Hematopoietic multipotent progenitor cell treated with erythropoietin and hydrocortisone succinate and interleukin-3 and kit ligand, for 15 days (in vitro differentiated cells): ENCODE measurements at places on chromosomes 4 and X.
A peak's percentile ranks its signal among the peaks of the same experiment; 100 is the strongest.

GRCh38 chrX:40174001-40174853 is 76.5 kb upstream of the BCOR start:
- no peak for DNase-seq

DNA sequence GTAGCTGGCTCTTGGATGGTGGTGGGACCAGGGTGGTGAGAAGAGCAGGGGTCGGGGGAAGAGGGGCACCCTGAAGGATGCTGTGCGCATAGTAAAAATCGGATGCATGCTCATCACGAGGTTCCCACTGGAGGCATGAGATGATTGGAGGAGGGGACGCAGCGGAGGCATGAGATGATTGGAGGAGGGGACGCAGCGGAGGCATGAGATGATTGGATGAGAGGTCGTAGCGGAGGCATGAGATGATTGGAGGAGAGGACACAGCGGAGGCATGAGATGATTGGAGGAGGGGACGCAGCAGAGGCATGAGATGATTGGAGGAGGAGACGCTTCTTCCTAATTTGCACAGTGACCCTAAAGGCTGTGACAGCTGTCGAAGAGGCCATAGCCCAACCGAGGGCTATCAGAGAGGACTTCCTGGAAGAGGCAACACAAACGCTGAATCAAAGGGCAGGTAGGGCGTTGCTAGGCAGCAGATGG is 106.7 kb downstream of the ADRA2C start:
- no peak for DNase-seq

GRCh38 chr4:145818011-145818410 is 120.6 kb downstream of the ZNF827 start:
- no peak for DNase-seq

DNA sequence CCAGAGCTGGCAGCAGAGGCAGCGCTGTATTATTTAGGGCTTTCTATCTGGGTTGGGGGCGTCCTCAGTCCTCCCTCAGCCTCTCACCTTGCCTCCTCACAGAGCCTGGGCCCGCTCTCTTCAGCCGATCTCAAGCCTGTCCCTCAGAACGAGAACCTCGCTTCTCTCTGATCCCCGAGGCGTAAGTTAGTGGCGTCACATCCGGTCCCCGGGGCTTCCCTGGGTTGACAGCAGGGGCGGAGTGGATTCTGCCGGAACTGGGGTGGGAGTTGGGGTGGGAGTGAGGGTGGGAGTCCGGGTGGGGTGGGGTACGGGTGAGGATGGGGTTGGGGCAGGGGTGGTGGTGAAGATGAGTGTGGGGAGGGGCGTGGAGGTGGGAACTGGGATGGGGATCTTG is at the start of gene MAGEA10:
Gene MAGEA10 (minus strand): TSS at position 190 of the 397 bp plus-strand sequence. CDS start 2,957 bp downstream, outside the sequence.
- DNase-seq = no peak

DNA sequence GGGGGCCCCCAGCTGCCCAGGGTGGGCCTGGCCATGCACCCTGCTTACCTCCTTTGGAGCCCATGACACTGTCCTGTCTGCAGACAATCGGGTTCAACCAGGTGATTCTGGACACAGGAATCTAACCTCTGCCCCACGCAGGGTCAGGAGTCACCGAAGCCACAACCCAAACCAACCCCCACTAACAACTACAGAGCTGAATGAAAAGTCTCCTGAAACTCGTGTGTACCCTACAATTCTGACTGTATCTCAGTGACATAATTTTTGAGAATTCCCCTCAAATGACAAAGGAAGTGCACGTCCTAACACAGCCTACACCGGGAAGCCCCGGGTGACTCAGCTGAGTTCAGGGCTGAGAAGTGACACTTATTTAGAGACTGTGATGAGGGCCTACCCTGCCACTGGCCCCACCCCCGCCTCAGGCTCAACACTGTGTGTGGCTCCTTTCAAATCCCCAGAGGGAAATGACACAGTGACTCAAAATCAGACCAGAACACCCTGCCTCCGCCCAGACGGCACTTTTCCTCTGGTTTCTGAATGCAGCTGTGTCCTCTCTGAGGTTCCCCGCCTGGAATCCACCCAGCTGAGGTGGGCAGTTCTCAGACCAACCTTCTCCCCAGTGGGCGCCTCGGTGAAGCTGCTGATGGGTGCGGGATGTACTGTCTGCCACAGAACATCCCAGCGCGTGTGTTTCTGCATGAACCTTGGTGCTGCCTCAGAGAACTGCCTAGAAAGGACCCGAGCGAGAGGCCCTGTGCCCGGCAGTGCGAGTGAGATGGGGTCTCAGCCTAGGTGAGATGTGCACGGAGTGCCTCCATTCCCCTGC is 9.9 kb downstream of the TNIP2 start:
- DNase-seq = no peak

- DNase-seq = no peak
Observed at GRCh38 chr4:150582146-150582872, at the start of gene MAB21L2. Gene MAB21L2, plus strand, starts transcription at chr4:150582151. Its CDS starts 879 bp downstream, at chr4:150583030.

- no peak for DNase-seq
Observed at GRCh38 chr4:6851431-6851830, 58.2 kb upstream of the TBC1D14 start.

GRCh38 chr4:102585329-102585728 is 84.2 kb downstream of the NFKB1 start:
- no peak for DNase-seq

DNA sequence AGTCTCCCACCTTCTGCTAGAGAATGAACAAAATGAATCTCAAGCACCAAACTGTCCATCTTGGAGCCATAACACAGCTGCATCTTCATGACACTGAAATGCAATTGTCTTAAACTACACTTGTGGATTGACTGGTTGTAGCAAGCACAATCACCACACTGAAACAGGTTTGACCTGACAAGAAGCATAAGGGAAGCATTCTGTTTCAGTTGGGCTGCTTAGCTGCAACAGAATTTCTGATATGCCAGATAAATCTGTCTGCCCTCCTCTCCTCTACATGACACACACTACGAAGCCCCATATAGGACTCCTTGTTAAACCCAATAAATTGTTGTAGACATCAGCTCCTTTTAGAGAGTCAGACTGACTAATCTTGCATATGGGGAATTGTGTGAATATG is 101.8 kb upstream of the NPY2R start:
- DNase-seq = no peak

DNA sequence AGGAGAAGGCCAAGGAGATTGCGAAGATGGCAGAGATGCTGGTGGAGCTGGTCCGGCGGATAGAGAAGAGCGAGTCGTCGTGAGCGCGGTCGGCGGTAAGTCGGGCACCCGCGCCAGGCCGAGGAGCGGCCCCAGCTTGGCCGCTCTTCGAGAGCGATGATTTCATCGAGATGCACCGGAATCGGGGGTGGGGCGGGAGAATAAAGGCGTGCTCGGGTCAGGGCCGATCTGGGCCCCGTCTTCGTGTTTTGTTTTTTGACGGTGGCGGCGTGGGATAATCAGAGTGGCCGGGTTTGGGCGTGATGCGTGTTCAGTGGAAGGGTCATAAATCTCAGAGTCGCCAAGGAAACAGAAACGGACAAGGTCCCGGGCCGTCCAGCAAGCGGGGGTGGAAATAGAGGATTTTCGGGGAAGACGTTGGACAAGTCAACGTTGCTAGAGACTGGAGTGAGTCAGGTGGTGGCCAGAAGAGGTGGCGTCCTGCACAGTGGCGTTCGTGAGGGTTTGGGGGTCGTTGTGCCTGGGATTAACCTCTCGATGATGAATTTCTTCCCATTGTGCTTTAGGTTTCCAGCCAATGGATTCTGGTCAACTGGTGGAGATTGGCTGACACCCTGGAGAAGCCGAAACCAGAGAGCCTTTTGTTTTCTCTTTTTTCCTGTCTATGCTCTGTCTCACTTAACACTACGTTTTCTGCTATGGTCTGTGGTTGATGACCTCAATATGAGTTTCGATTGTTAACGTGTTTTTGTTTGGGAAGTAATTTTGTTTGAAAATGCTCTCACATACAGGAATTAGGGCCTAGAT is 882 bp downstream of the MRFAP1 start:
- peak; percentile 47 for DNase-seq

GRCh38 chr4:6562931-6563901 is 11.8 kb upstream of the MAN2B2 start:
- DNase-seq = no peak

GRCh38 chr4:90215286-90215685 is 88.1 kb downstream of the CCSER1 start:
- no peak for DNase-seq

DNA sequence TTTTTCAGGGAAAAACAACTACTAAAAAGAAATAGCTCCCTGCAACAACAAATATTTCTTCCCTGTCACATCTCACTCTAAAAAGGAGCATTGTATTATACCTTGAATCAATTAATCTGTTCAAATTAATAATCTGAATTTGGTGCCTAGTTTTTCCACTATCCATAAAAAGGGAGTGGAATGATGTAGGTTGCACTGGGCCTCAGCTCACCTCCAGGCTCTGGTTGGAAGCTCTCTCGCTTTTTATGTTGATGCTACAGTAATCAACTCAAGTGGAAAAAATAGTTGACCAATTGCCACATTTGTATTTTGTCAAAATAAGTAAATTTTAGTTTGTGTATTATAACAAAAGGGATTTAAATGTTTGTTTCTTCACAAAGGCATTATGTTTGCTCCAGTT is 126.1 kb downstream of the MAD2L1 start:
- DNase-seq = no peak

DNA sequence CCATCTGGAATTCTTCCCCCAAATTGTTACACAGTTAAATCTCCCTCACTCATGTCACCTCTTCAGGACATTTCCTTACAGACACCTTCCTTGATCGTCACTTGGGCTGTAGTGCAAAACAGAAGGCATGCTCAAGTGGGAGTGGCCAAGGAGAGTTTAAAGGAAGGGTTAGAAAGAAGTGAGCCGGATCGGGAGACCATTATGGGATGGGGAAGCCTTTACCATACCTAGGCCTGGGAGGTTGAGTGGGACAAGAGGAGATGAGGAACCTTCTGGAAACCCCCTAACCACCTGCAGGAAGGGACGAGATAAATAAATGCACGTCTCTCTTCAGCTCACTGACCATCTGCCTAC is 102.7 kb downstream of the UCHL1 start:
- DNase-seq = no peak

DNA sequence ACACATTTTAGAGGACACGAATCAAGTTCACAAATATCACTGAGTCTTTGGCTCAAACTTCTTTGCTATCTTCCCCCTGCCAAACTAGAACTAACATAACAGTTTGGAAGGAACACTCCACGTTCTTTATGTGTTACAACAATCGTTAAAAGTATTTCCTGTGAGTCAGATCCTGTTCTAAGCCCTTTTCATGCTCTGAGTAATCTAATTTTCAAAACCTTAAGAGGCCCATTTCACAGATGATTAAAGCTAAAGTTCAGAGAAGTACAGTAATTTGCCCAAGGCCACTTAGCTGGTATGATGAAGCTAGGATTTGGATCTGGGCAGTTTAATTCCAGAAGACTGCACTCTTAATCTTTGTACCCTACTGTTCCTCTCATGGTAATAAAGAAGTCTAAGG is 854.4 kb upstream of the INTU start:
- no peak for DNase-seq

GRCh38 chrX:149515954-149516602 is 11.0 kb upstream of the IDS start:
- no peak for DNase-seq

GRCh38 chr4:2939383-2940243 is 23.6 kb downstream of the NOP14 start:
- no peak for DNase-seq

DNA sequence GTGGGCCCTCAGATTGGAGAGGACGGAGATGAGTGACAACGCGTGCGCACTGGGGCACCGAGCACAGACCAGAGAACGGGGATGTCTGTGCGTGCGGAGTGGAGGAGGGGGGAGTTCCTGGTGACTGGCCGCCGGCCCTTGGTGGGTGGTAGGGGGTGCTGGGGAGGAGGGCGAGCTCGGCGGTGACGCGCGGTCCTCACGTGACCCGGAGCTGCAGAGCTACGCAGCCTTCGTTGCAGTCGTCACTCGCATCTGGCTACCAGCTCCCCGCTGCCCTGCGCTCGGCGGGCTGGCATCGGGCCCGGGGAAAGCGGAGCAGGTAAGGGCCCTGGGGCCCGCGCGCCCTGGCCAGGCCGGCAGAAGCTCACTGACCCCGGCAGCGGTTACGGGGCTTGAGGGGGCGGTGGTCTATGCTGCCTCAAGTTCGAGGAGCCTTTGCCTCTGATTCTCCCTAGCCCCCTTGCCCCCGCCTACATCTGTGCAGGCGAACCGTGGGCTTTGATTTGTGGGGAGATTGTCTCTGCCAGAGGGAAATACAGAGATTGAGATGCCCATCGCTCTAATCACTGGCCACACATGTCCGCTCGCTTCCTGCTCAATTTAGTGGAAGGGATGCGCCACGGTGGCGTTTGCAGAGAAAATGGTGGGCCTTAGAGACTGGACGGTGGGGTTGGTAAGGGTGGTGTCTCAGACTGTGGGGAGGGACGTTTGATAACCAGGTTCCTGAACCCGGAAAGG is at the start of gene ARMCX4:
Gene ARMCX4 (plus strand): TSS at position 245 of the 738 bp plus-strand sequence. CDS start 3,134 bp downstream, outside the sequence.
- DNase-seq = no peak

- DNase-seq = no peak
Observed at GRCh38 chr4:102007959-102008425, 217.5 kb downstream of the BANK1 start.

- no peak for DNase-seq
Observed at GRCh38 chr4:76712564-76712963, 185.4 kb downstream of the SOWAHB start.

DNA sequence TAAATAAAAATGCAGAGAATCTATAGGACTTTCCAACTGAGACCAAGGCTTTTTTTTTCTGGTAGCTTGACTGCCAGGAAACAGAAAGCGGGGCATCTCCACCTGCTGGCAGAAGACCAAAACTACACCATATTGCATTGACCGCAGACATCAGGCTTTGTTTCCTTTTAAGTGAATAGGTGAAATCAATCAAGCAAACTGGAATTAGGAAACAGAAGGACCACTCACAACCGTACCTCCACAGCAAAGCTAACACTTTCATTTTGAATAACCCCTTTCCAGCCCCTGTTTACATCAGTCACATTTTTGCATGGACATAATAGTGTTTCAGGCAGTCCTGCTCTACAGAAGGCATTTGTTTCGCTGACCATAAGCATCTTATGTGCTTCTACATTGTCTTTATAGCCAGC is 218.2 kb downstream of the IDS start:
- DNase-seq = peak; percentile 6
